ENCODE measurements at places on chromosomes 2 and 18.

DNA sequence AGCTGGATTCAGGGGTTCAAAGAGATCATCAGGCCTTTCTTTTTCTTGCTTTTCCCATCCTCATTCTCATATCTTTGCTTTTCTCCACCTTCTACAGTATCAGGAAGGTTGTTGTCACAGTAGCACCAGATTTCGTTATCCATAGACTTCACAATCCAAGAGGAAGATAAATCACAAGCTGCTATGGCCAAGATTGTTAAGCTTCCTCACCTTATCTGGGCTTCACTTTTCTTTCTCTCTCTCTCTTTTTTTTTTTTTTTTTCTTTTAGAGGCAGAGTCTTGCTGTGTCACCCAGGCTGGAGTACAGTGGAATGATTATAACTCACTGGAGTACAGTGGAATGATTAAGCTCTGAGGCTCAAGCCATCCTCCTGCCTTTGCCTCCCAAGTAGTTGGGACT, 93.5 kb downstream of the TTC27 start:
- no peak for DNase-seq

DNA sequence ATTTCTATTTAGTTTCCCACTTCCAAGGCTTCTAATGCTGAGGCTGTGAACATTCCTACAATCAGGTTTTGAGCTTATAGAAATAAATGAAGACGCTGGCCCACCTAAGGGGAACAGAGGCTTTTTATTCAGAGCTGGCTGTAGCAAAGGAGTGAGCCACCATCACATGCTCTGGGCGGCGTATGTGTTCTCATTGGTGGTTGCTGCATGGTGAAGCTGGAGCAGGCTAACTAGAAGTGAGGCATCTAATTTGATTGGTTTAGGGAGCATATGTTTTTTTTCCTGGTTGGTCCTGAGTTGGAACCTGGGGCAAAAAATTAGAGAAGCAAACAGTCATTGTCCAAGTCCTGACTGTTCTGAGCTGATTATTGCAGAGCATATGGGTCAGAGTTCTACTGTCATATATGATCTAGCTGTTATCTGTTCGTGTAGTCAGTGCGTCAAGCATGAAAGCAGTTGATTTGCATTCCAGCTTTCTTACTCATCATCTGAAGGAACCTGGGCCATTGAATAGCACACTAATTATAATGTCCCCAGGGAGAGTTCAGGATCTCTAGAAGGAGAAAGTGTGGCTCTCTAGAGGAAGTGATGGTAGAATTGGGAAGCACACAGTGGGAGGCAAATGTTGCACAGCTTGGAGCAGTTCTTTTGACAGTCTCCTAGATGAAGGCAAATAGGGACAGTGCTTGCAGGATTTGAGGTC, 279.6 kb downstream of the PARD3B start:
- no peak for DNase-seq

GRCh38 chr2:38030635-38031355, 45.2 kb downstream of the CYP1B1 start:
- no peak for DNase-seq

DNA sequence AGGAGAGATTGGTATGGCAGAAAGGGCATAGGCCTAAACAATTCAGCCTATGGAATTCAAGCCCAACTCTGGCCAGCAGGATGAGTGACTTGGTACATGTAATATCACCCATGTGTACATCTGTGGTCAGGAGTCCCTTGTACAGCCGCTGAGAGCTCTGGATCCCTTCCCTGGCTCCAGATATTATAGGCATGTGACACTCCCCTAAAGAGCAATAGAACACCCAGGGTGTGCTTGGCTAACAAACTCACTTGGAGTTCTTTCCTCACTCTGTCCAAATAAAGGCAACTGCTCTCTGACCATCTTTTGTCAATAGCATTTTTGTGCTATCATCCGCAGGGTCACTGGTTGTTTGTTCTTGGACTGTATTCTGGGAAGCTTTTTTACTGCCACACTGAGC, 197.4 kb upstream of the NCKAP5 start:
- DNase-seq, result no peak

- no peak for DNase-seq
Measured at GRCh38 chr2:1968988-1969700, 224.8 kb upstream of the PXDN start.

- no peak for DNase-seq
Measured at GRCh38 chr18:26777351-26778053, 88.0 kb downstream of the AQP4 start.

DNA sequence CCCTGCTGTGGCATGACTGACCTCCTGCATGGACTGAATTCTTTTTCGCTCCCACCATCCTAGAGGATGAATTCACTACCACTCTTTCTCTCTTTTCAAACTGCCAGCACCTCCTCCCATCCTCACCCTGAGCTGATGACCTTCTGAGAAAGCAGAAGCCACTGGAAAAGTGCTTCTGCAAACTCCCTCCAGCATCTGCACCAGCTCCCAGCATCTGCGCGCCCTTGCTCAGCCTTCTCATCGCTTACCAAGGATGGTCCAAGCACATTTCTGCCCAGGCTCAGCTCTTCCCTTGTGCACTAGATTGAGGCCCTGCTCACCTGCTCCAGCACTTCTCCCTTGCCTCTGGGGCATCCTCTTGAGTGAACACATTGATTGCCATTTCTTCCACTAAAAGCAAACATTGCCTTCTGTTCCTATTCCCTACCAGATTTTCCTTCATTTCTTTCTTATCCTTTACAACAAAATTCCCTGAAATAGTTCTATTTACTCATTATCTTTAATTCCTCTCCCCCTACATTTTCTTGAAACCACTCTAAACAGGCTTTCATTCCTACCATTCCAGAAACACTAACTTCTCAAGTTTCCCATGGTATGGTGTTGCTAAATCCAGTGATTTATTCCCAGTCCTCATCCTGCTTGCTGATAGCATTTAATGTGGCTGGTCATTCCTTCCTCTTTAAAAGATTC, 42.7 kb upstream of the IL1RL1 start:
- DNase-seq, result no peak

DNA sequence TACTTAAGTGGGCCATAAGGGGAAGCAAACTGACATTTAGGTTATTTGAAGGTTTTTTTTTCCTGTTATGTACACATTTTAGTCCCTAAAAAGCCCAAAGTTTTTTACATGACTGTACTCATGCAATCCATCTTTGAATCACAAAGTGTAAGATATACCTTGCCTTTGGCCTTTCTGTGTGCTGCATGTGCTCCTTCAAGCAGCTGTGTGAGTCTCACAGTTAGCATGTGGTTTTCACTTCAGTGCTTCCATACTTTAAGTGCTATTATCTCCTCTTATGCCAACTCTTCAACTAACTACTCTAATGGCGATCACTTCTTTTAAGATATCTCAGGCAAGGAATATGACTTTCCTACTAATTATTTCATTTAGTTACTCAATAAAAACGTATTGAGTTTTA, 597.1 kb upstream of the ACVR2A start:
- no peak for DNase-seq

DNA sequence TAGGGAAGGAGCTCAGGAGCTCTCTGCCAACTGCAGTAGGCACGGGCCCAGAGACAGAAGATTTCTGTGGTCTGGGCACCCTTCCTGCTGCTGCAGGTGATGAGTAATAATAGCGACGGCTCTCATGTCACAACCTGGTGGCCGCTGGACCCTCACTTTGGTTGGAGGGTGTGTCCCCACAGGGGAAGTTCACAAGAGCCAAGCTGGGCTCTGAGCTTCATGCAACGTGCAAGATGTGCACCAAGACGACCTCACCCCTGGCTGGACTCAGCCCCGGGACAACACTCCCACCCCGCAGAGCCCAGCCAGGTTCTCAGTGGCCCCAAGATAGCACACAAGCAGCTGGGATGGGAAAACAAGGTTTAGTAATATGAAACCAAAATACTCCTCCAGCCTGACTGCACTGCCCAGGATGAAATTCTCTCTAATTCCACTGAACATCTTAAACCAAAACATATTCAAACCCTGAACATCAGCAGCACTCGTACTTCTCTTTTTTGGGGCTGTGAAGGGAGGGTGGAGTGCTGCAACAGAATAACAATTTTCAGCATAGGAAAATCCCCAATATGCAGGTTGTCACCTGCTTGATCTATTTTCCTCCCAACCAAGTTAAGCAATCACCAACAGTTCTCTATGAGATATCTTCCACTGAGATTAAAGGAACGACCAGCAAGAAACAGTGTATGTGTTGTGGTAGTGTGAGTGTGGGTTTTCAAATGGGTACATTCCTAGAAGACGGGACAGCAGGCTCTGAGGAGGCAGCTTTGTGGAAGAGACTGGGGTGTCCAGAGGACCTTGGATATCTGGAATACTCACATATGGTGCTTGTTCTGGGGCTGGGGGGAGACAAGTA, 26.5 kb downstream of the BCL2 start:
- DNase-seq, result no peak

GRCh38 chr2:234139755-234140154, 89.3 kb downstream of the SPP2 start:
- no peak for DNase-seq

DNA sequence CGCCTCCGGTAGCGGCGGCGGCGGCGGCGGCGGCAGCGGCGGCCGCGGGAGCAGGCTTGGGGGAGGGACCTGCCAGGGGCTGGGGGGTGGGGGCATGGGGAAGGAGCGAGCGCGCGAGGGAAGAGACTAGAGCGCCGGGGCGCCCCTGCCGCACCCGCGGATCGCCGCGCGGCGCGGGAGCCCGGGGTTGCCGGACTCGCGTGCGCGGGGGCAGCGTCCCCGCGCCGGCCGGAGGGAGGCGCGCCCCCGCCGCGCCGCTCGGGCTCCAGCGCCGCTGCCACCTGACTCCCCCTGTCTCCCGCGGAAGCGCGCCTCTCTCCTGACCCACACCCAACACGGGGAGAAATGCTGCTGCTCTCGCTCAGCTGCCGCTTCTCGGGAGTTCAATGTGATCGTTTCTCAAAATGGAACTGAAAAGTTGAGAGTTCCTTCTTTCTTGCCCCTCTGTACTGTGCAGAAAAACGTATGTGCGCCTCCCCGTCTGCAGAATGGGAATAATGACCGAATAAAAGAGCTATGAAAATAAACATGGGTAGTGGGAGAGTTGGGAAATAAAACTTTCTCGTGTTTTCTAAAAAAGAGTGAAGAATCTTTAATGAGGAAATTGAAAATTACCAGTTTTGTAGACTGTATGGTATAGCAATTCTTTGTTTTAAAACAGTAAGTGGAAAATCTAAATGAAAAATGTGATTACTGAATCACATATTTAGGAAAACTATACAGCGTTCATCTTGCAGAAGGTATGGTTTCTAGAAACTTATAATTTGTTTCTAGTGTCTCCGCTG, 455 bp upstream of the TLK1 start:
- DNase-seq, result peak; percentile 52

GRCh38 chr2:7377916-7378569, 460.8 kb downstream of the RNF144A start:
- peak; percentile 58 for DNase-seq

DNA sequence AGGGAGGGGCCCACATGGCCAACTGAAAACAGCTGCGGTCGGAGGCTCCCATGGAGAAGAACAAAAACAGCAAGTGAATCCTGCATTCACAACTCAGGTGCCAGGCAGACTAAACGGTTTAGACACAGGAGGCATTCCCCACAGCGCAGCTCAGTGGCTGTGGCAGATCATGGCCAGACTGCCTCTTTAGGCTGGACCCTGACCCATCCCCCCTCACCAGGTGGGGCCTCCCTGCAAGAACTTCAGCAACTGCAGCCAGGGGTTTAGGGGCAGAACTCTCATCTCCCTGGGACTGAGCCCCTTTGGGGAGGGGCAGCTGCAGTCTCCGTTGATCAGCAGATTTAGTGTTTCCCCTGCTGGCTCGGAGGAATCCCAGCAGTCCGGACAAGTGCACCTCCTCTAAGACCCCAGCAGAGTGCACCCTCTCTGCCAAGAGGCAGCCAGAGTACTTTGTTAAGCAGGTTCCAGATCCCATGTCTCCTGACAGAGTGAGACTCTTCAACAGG, 346.7 kb downstream of the SS18 start:
- DNase-seq, result no peak

- no peak for DNase-seq
Measured at GRCh38 chr2:191634791-191635190, 43.1 kb upstream of the NABP1 start.

DNA sequence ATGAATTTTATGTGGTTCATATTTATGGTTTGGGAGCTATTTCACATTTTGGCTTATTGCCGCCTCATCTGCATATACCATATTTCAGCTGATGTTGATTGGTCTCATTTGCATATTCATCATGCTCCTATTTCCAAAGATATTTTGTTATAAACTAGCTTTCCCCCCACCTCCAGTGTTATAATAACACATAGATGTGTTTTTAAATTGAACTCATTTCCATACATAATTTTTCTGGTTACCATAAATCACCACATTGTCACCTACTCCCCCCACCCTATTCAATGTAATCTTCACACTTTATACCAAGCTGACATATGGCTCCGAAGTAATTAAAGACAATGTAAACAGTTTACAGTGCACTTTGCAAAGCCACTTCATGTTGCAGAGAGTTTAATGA, 101.2 kb downstream of the FSHR start:
- DNase-seq, result no peak

DNA sequence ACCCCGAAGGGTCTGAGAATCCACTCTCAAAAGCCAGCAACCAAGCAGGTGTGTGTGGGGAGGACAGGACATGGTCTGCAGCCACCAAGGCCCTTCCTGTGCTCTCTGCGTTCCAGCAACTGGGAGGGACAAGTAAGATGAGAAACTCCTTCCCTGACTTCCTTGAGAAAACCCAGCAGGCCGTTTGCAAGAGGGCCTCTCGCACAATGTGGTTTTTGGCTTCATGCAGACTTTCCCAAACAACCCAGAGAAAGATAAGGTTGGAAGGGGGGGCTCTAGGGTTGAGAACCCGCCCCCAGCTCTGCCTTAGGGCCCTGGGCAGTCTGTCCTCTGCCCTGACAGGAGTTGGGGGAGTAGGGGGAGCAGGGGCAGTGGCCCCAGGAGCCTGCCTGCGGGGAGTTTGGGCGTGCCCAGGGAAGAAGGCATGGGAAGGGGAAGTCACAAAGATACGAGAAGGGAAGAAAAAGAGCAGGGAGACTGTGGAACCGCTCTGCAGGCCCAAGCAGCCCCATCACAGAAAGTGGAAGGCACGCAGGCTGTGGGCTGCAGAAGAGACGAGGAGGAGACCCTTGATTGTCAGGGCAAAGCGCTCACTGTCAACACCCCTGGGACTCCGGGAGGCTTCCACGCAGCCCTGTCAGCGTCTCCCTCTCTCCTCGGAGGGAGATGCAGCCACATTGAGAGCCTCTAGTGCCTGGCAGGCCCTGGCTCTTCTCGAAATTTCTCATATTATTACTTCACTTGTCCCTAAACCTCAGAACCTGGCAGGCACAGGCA, 99.8 kb downstream of the SMAD7 start:
- no peak for DNase-seq

- DNase-seq, result no peak
Measured at GRCh38 chr2:217248312-217248935, 388.6 kb upstream of the TNP1 start.

- no peak for DNase-seq
Measured at GRCh38 chr2:151623631-151624030, 110.6 kb downstream of the NEB start.
